Fibroblast of the aortic adventitia (primary cell): ENCODE measurements at places on chromosomes 6 and 20. TPM values are rescaled to one million over a fixed set of nuclear protein-coding genes. Genes with fewer than 3 reads are reported as not detected.

The EIF2S2 gene
- 148 and 223 TPM in 2 replicates for total RNA-seq

The CNR1 gene
- total RNA-seq: not detected in 2 replicates

DNA sequence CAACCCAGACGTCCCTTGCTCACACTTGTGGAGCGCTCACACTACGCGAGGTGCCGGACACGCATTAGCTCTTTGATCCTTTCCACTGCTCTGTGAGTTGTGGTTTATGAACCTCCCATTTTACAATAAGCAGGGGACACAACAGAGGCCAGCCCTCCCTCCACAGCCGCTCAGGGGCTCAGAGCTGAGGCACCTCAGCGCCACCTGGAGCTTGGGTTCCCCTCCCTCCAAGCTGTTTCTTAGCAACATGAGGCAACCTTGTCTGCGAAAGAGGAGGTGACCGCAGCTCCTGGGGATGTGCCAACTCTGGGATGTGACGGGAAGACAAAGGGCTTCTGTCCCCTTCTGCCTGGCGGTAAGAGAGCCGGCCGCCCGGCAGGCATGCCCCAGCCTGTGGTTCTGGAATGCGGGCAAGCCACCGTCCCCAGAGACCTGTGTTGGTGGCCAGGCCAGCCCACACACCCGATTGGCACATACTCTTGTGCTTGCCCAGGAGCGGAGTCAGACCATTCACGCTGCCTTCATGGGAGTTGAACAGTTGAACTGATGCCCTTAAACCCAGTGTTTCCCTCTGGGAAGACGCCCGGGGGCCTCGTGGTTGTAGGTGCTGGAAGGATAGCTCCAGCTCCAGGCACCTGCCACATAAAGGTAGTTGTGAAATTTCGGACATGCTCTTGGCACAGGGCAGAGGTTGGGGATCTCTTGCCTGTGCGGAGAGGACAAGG, 44.5 kb downstream of the RBM38 start:
- DNase-seq: no peak

The ANKRD66 gene
- not detected in 2 replicates for total RNA-seq
